ENCODE measurements at places on chromosomes 6 and 20. TPM values are rescaled to one million over a fixed set of nuclear protein-coding genes. Genes with fewer than 3 reads are reported as not detected.

Gene MRAP2
- not detected for total RNA-seq

Gene HTR1B
- total RNA-seq: not detected

Gene FOXF2
- total RNA-seq: not detected

Gene IL17A
- not detected for total RNA-seq

Gene GTSF1L
- not detected for total RNA-seq

Gene LHFPL5
- not detected for total RNA-seq

Gene CDKAL1
- total RNA-seq: 31.4 TPM

Gene HECA
- 51.9 TPM for total RNA-seq

Gene ARHGAP40
- not detected for total RNA-seq

Gene PTCRA
- not detected for total RNA-seq

Gene RIMS4
- not detected for total RNA-seq

Gene HM13
- 223 TPM for total RNA-seq

Gene LGSN
- total RNA-seq: not detected

Gene PRKN
- not detected for total RNA-seq

Gene COL11A2
- total RNA-seq: 0.42 TPM

Gene HSF2
- total RNA-seq: 12.6 TPM
